HS-5 (cell line): ENCODE measurements at places on chromosomes 5 and 9.

DNA sequence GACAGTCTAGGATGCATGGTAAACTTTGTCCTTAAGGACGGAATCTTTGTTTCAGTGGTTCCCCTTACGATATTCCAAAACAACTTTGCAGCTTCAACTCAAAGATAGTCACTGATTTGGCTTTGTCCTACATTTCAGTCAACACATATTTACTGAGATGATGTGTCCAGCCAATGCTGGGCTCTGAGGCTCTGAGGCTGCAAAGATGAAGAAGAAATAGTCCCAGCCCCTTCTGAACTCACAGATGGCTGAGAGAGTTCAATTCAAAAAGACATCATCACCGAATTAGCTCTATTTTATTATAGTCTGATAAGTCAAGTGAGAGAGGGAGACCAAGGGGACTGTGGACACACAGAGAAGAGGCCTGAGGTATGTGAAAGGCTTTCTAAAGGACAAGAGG is 544.0 kb downstream of the ACTL7B start:
- DNase-seq, result no peak

- no peak for DNase-seq
Measured at GRCh38 chr9:92988215-92988768, 41.0 kb downstream of the FGD3 start.

DNA sequence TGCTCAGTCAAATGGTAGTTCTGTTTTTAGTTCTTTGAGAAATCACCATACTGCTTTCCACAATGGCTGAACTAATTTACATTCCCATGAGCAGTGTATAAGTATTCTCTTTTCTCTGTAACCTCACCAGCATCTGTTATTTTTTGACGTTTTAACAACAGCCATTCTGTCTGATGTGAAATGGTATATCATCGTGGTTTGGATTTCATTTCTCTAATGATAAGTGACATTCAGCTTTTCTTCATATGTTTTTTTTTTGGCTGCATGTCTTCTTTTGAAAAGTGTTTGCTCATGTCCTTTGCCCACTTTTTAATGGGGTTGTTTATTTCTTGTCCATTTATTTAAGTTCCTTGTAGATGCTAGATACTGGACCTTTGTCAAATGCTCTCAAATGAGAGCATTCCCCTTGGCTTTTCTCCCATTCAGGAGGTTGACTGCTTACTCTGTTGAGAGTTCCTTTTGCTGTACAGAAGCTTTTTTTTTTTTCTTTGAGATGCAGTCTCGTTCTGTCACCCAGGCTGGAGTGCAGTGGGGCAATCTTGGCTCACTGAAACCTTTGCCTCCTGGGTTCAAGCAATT is 58.7 kb upstream of the RGMB start:
- DNase-seq, result no peak

DNA sequence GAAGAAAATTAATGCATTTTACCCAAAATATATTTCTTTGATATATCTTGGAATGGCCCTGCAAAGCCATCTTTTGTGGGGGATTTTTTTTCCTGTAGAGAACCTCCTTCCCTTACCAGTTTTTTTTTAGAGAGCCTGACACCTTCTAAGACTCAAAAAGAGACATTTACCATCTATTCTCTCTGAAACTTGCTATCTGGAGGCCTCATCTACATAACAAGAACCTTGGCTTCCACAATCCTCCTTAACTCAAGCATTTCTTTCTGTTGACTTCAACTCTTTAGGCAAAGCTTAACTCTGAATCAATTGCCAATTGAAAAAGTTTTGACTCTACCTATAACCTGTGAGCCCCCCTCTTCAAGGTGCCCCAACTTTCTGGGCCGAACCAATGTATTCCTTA is 6.2 kb downstream of the SLC45A2 start:
- DNase-seq, result no peak

- no peak for DNase-seq
Measured at GRCh38 chr5:79561525-79561893, 47.6 kb upstream of the HOMER1 start.

DNA sequence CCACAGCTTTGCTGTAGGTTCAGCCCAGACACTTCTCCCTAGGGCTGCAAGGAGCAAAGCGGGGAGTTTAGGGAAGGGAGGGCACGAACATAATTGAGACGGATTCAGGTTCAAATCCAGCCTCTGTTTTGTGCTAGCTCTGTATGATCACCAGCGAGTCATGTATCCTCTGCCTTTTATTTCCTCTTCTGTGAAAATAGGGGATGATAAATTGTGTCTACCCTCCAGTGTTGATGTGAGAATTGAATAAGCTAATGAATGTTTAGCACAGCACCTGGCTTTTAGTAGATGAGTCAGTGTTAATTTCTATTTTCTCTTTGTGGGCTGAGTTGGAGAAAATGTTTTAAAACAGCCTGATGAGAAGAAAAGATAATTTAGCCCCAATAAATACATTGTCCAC is 6.2 kb downstream of the MLANA start:
- DNase-seq, result no peak

GRCh38 chr5:118918232-118918631 is 70.1 kb downstream of the DTWD2 start:
- DNase-seq, result no peak

GRCh38 chr9:130383350-130383715 is 61.4 kb upstream of the ASS1 start:
- no peak for DNase-seq

DNA sequence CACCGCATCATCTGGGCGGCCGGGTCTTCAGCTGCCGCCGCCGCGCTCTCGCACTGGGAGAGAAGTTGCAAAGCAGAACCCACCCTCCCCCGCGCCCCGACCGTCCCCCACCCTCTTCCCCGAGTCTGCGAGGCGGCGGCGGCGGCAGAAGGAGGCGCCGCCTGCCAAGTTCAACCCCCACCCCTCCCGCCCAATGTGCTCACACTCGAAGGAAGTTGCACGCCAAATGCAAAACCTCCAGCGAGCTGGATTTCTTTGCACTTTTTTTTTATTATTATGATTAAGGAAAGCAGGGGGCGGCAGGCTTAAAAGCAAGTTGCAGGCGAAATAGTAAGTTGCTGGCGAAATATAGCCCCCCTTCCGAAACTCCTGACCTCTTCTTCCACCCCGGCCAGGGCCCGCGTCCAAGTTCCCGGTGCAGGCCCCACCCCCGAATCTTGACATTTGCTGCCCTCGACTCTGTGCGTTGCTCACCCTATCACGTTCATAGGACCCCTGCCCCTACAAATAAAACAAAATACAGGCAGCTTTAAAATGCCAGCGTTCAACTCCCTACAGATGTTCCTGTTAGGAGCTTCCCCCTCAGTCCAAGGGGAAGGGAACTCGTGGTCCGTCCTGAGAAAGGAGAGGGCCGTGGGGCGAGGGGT is 1.1 kb upstream of the NR3C1 start:
- DNase-seq, result peak; percentile 61

DNA sequence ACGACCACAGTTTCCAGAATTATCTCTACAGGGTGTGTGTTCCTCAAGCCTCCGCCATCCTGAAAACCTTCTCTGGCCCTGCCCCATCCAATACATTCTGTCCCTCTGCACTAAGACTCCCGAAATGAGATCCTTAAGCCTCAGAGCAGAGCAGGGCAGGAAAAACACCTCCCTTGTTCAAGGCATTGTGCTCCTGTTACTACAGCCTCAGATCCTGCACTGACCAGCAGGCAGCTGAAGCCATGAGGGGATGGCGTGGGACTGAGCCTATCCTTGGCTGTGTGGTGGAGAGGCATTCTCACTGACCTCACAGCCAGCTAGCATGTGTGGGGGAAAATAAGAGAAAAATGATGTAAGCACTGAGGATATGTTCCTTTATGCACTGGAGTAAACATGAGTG is 106.7 kb upstream of the PHYKPL start:
- DNase-seq, result no peak

GRCh38 chr9:633461-633860 is 208.0 kb upstream of the DMRT1 start:
- DNase-seq, result no peak

GRCh38 chr5:59139695-59140094 is 556.8 kb downstream of the RAB3C start:
- DNase-seq, result no peak

- DNase-seq, result no peak
Measured at GRCh38 chr9:72363908-72364678, 915 bp downstream of the ZFAND5 start.

DNA sequence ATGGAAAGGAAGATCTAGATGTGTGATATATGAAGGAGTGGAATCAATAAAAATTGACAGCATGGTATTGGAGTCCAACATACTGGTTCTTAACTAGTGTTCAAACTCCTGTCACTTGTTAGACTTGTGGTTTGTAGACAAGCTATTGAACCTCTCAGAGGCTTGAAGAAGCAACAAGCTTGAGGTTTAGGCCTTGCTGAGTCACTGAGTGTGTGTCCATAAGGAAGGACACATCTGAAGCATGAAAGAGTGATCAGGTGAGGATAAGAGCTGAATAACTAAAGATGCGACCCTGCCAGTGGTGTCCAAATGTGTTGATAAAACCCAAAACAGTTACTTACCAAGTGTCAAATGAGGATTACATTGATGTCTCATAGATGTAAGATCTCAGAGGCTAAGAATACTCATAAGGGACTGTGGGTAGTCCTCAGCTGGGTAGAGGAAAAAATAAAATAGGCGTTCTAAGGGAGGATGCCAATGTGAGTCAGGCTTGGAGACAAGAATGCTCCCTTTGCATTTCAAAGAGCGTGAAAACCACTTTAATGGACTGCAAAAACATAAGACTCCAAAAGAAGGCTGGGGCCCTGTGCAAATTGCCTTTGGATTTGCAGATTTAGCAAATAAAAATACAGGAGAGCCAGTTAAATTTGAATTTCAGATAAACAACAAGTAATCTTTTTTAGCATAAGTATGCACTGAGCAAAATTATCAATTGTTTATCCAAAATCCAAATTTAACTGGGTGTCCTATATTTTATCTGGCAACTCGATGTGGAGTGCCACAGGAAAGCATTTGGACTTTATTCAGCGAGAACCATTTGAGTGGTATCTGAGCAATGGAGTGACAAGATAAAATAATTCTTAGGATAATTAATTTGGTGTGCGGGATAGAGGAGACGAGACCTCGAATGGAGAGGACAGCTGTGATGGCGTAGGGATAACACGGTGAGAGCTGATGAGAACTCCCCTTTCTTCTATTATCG is 757.3 kb upstream of the WWC1 start:
- DNase-seq, result no peak

- DNase-seq, result no peak
Measured at GRCh38 chr5:158422653-158423515, 563.9 kb upstream of the CLINT1 start.
